ENCODE measurements at places on chromosomes 6 and 20.

DNA sequence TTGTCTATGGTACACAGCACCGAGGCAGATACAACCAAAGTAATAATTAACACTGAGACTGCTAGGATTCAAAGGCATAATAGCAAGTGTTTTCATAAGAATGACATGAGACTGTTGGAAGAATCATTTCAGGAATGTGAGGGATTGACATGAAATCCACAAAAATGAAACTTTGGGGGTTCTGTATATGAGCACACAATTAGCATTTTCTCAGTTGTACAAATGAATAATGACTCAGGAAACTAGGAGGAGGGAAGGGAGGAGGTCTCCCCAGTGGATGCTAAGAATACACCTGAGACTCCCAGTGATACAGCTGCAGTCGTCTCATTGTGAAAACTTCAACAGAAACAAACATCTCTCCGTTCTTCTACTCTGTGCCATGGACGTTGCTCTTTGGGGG is 428.4 kb upstream of the PLCB4 start:
- DNase-seq = no peak

DNA sequence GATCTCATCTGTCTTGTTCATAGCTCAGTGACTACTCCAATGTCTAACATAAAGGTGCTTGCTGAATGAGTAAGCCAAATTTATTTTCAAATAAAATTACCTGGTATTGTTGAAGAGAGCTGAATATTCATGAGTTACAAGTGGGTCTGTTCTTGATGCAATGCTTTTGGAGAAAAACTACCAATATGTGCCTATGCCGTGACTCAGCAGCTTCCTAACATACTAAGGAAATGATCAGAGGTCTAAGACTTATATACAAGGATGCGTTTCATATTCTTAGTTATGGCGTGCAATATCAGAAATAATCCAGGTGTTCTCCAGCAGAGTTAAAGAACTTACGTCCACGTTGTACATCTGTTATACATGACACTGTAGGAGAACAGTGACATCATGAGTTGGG is 5.1 kb downstream of the FAM120B start:
- no peak for DNase-seq

GRCh38 chr6:112307707-112308106 is 39.4 kb upstream of the RFPL4B start:
- DNase-seq = no peak

DNA sequence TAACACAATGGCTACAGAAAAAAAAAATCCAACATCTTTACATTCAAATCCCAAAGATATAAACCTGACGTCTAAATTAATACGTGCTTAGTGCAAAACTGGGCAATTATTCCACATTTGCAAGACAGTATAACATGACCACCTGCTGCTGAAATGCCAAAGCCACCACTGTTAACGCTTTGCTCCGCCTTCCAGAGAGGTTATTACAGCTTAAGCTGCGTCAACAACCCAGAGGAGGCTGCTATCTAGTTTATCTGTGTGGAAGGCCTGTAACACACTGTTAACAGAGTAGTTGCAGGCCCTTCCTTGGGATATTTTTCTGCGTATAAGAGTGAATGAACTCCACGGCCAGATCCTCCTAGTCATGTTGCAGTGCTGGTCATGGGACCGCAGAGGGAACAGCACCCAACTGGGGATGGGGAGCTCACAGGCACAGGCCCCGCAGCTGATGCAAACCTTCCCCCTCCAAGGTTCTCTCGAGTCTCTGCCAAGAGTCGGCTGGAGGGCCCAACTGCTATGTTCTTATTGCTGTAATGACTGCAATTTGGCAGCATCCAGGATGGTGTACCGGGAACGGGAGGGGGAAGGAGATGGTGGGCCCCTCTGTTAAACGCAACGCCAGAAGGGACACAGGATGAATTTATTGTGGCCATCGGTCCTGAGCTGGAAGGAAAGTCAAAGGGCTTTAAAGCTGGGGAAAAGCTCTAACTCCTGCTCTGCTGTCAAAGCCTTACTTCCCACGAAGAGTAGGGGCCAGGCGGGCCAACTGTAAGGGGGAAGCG is 993 bp upstream of the NCOA7 start:
- DNase-seq = peak; percentile 5

- no peak for DNase-seq
Measured at GRCh38 chr6:30260036-30260504, 46.9 kb upstream of the TRIM26 start.

- DNase-seq = no peak
Measured at GRCh38 chr6:125258651-125259353, 43.0 kb downstream of the HDDC2 start.

- no peak for DNase-seq
Measured at GRCh38 chr6:5053864-5054244, 31.3 kb upstream of the PPP1R3G start.

- DNase-seq = no peak
Measured at GRCh38 chr6:39945626-39946025, 11.4 kb upstream of the MOCS1 start.

- DNase-seq = no peak
Measured at GRCh38 chr6:40410821-40411220, 176.3 kb downstream of the LRFN2 start.

- DNase-seq = no peak
Measured at GRCh38 chr20:24640276-24640675, 170.8 kb downstream of the SYNDIG1 start.
